ENCODE measurements at places on chromosomes 4 and X.

DNA sequence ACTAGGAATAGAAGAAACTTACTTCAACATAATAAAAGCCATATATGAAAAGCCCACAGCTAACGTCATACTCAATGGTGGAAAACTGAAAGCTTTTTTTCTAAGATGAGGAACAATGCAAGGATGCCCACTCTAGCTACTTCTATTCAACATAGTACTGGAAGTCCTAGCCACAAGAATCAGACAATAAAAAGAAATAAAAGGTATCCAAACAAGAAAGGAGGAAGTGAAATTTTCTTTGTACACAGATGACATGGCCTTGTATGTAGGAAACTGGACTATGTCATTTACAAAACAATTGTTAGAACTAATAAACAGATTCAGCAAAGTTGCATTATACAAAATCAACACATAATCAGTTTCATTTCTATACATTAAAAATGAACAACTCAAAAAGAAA lies 25.5 kb upstream of the NXT2 start:
- no peak for DNase-seq

DNA sequence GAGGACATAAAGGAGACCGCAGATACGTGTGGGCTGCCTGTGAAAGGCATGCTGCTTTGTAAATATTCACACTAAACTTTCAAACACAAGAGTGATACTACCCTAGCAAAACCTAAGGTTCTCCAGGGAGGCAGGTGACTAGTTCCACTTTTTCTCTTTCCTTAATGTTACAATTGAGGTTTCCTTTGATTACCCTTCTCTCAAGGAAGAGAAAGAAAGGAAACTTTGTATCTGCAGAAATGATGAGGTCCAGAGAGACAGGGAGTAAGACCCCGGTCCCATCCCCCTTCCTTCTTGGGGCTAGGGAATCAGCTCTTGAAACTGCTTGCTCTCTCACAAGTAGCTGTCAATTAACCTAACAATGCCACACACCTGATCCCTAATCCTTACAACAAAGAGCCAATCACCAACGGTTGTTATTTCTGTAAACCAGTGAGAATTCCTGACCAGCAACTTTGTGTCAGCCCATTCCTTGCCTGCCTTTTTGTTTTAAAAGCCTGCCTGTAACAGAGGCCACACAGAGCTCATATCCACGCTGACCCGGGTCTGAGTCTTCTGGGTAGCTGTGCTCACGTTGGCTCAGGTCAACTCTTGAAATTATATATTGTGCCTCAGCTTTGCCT lies 754.8 kb upstream of the FRG1 start:
- DNase-seq: no peak

GRCh38 chr4:4430492-4431195 lies 43.7 kb downstream of the NSG1 start:
- DNase-seq: no peak

GRCh38 chr4:4603067-4603466 lies 61.2 kb upstream of the STX18 start:
- no peak for DNase-seq

GRCh38 chr4:71360844-71361243 lies 22.0 kb downstream of the SLC4A4 start:
- DNase-seq: no peak

GRCh38 chrX:290476-291166 lies 9.4 kb downstream of the PLCXD1 start:
- DNase-seq: no peak

DNA sequence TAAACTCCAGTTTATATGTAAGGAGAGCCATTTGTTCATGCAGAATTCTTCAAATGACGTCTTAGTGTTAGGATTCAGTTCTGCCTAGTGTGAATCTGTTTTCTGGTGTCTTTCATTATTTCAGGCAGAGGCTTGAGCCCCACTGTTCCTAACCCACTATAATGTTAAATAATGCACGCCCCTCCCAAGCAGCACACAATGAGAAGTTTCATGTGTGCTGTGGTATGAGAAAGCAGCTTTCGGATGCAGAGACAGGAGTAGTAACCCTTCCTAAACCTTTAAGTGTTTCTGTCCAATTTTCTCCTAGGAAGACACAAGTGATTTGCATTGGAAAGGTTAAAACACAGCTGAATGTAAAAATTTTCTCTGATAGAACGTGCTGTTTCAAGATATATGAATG lies 54.5 kb downstream of the TRIM2 start:
- DNase-seq: no peak

DNA sequence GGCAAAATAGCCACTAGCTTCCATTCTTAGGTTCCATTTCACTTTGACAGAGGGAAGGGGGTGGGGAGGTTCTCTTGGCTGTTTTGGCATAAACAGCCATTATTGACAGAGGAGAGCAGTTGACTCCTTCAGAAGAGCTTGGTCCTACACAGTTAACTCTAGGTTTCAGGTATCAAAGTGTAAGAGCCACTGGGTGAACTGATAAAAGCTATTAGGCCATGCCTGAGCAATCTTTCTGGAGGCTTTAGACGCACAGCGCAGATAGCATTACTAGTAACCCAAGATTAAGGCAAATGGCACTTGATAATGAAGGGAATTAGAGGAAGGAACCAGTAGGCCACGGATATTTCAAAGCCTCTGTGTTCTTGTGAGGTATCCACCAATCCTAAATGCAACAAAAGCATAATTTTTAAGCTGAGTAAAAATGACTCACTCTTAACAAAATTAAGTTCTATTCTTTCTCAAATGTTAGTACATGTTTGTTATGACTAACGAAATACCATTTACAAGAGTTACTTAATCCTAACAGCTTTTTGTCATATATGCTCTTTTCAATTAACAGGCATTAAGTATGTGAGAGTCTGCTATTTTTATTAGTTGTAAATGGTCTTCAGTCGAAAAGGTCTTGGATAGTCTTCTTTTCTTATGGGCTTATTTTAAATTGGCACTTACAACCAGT lies 53.6 kb downstream of the SLC7A11 start:
- DNase-seq: no peak

DNA sequence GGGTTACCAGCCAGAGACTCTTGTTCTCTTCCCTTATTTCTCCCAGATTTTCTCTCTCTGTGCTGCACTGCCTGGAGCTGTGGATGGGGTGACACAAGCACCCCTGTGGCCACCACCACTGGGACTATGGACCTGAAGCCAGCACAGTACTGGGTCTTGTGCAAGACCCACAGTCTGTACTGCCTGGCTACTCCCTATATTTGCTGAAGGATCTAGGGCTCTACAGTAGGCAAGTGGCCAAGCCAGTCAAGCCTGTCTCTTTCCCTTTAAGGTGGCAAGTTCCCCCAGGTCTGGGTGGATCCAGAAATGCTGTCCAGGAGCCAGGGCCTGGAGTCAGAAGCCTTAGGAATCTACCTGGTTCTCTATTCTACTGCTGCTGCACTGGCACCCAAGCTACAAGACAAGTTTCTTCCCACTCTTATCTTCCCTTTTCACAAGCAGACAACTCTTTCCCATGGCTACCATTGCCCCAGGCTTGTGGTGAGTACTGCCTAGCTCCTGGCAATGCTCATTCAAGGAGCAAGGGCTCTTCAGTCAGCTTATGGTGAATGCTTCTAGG lies 28.4 kb upstream of the CT47A1 start:
- no peak for DNase-seq

DNA sequence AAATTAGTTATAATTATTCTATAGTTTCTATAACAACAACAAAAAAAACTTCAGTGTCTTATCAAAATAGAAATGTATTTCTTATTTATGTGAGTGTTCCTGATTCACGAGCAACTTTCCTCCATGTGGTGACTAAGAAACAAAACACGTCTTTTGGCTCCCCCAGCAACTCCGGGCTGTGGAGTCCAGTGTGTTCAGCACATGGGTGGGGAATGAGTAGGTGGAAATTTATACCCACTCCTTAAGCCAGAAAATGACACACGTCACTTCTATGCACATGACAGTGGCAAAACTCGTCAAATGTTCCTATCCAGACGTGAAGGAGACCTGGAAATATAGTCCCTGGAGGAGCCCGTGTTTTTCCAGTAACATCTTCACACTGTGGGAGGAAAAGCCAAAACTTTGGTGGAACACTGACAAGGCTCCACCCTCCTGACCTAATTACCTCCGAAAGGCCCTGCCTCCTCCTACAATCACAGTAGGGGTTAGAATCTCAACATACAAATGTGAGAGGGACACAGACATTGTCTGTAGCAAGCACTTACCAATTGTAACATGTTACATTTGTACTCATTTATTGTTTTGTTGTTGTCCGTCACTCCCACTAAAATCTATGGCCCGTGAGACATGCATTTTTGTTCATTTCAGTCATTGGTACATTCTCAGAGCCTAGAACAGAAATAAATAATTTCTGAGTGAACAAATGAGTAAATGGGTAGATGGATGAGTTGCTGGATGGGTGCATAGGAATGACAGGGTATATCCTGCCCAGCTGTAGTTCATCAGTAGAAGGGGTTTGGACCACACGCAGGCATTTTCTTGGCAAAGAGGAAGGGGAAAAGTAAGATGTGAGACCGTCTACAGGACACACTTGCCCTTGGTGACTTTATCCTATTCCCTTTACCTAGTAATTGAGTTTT lies 605.8 kb upstream of the TENM3 start:
- no peak for DNase-seq

DNA sequence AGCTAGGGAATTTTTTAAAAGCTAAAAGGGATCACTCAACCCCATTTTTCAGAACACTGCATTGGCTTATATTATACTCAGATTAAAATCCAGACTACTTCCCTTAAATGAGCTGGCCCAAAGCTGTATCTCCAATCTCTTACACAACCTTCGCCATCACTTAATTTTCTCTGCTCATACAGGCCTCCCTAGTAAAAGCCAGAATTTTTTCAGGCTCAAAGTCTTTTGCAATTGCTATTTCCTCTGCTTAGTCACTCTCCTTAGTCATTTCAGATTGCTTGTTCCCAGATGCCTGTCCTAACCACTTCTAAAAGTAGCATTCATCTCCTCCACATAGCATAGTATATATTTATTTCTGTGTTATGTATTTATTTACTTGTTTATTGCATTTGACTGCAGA lies 1587.9 kb upstream of the ADGRL3 start:
- DNase-seq: no peak

DNA sequence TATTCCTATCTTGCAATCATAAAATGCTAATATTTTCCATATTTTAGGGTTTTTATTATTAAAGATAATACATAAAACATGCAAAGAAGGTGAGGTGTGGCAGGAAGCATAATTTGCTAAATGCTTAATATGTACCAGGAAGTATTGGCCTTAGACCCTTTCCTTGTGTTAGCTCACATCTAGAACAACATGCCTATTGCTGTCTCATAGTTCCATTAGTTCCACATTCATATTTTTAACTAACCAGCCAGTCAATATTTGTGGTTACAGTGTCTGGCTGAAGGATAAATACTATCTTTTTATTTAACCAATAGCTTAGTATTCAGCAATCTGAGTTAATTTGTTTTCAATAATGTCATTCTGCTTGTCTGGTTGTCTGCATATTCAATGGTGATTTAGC lies 432.6 kb downstream of the INPP4B start:
- DNase-seq: no peak

DNA sequence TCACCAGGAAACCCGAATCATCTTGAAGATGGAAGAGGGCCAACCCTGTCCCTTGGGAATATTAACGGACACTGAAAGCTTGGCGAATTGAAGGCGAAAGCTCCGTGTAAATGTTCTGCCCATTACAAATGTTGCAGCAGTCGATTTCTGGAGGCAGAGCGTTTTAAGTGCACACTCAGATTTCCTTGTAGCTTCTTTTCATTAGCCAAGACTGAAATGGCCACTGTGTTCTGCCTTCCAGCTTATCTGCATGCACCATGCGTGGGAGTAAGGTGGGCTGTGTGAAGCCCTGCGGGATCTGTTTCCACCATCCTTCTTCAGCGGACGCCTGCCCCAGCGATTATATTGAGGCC lies 1.3 kb downstream of the SMIM20 start:
- DNase-seq: no peak

DNA sequence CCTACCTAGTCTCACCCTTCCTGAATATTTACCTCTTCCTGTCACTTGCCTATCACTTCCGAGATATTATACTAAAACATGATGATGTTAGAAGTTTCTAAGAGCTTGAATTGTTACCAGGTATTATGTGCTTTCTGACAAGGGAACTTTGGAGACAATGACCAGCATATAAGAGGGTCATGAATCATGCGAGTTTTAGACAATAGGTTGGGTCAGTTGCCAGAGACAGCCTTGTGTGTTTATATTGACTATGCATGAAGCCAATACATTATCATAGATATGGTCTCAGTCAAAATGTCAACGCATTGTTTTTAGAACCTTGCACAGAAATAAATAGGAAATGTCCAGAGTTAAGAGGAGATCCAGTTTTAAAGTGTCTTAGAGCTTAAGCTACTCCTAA lies 116.8 kb downstream of the KLHL4 start:
- no peak for DNase-seq

DNA sequence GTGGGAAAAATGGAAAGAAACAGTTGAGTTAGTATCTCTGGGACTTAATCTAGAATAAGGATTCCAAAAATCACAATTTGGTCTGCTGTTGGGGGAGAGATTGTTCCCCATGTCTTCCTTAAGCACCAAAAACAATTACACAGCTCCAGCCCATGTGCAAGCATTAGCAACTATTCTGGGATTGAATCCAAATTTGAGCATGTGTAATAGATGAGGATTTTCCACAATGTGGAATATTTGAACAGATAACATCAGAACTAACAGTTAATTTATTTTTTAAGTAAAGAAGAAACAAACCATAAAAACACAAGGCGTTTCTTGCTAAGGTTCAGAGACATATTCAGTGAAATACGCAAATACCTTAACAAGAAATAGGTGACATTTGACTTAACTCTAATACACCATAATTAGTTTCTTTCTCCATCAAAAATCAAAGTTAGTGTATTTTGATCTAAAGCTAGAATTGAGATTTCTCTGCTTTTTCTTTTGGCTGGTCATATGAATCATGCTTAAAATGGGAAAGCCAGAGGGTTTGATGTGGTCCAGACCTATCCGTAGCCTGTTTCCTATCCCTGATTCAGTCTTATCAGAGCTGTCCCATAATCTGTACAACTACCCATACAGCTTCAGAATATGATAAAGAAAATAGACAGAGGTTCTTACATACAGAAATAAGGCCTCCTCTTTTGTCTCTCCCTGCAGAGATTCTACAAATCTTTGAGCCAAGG lies 413.4 kb downstream of the PACRGL start:
- DNase-seq: no peak

DNA sequence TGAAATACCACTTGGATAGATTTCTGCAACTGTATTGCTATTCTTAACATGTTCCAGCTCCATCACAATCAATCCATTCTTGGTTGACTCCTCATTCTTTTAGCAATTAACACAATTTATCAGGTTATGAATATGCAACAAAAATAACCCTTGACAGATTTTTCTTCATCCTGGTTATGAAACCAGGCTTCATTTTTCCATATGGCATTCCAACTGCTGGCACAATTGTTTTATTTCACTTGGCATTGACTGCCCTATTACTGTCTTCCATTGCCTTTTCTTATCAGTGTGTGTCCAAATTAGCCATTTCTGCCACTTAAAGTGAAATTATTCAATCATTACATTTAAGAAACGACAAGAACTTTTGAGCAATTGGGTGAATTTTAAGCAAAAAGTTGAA lies 388.8 kb upstream of the EPHA5 start:
- DNase-seq: no peak

DNA sequence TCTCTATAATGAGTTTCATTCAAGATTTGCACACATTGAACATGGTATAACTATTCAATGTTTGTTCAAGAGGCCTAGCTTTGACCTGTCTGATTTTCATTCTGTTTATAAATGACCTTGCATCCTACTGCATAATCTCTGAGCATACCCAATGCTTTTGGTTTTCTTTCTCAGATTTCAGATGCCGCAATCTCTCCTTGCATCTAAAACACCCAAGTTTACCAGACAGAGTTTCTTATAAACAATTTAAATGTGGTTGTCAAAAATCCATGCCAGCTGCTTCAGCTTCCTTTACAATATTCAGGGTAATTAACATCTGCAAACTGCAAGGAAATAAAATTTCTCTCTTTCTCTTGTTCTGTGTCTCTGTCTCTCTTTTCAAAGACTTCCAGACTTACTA lies 123.0 kb upstream of the PCDH18 start:
- DNase-seq: no peak
